ENCODE measurements at places on chromosomes 13 and 19.

- ATAC-seq, result no peak
Observed at GRCh38 chr19:41355802-41356201, 2.1 kb upstream of the TGFB1 start.

DNA sequence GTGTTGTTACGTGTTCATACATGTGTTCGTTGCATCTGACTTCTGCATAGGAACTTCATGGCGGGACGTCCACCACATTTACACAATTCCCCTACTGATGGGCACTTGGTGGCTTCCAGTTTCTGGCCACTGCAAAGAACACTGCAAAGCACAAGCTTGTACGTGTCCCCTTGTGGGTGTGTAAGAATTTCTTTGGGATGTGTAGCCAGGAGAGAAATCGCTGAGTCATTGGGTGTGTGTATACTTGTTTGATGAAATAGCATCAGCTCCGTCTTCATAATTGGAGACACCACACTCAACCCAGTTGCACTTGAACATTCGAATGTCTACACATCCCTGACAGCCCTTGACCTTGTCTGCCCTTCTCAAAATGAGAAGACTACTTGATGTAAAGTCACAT is 19.2 kb downstream of the KLK5 start:
- no peak for ATAC-seq

DNA sequence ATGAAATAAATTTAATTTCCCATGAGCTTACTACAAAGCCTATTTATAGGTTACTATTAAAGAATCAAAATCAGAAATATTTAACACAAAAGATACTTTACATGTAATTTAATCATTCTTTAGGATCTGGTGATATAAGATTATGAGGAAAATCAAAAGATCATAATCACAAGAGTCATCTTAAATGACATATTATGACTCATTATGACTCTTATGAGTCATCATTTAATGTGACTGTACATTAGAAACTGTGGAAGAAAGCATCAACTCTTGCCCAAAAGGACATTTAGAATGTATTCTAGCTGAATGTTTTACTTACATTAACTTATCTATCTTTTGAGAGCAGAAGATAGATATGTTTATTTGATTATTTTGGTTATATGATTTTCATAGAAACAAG is 458.6 kb downstream of the DCT start:
- ATAC-seq, result no peak

- ATAC-seq, result no peak
Observed at GRCh38 chr19:1211494-1212234, 6.1 kb downstream of the STK11 start.

GRCh38 chr19:38682872-38683392 is 35.5 kb downstream of the ACTN4 start:
- no peak for ATAC-seq

- ATAC-seq, result no peak
Observed at GRCh38 chr13:26075498-26075897, 23.7 kb upstream of the SHISA2 start.
